Calu3 (cell line): ENCODE measurements at places on chromosomes 2 and 18.

DNA sequence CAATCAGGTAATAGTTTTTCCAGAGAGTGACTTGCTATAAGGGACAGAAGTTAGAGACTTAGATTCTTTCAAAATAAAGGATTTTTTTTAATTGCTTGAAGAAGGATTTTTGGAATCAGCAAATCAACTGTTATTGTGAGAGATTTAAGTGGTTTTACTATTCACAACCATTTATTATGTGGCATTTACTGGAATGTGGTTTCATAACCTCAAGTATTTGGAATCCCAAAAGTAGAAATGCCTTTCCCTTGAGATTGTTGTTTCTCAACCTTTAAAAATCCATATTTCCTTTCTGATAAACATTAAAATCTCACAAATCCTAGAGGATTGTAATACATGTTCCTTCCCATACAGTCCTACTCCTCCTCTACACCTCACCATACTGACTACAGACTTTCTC lies 5.0 kb downstream of the TANK start:
- DNase-seq = no peak

- DNase-seq = no peak
These were observed 166.9 kb downstream of the ETAA1 start for GRCh38 chr2:67564076-67564475.

DNA sequence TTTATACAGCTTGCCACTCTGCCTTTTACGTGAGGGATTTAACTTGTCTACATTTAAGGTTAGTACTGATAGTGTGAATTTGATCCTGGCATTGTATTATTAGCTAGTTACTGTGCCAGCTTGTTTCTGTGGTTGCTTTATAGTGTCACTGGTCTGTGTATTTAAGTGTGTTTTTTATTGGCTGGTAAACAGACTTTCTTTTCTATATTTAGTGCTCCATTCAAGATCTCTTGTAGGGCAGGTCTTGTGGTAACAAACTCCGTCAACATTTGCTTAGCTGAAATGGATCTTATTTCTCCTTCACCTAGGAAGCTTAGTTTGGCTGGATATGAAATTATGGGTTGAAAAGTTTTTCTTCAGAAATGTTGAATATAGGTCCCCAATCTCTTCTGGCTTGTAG lies 1971.0 kb upstream of the LRRTM1 start:
- no peak for DNase-seq

GRCh38 chr2:200022511-200022910 lies 67.1 kb downstream of the MAIP1 start:
- no peak for DNase-seq

DNA sequence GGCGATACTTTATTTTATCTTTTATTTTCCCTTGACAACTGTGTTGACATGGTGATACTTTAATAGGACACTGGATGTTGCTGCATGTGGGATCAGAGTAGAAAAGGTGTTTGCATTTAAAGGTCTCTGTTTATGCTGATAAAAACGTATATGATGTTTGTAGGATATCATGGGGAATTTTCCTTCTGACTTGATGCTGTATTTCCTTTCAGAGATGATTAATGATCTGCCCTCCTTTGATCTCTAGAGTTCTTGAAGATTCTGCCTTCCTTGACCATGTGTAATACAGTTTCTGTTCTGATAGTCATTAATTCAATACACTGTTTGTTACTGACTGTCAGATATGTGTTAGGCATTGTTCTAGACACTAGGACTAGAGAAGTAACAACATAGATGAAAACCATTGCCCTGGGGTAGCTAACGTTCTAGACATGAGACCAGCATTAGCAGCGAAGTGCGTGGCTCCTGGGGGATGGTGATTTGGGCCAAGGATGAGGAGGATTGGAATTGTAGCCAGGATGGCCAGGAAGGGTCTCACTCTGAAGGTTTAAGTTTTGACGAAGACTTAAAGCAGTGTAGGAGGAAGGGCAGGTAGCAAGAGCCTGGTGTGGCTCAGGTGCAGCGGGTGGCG lies 2.8 kb downstream of the ATG4B start:
- DNase-seq = no peak
